ENCODE measurements at places on chromosomes 3 and 15.

DNA sequence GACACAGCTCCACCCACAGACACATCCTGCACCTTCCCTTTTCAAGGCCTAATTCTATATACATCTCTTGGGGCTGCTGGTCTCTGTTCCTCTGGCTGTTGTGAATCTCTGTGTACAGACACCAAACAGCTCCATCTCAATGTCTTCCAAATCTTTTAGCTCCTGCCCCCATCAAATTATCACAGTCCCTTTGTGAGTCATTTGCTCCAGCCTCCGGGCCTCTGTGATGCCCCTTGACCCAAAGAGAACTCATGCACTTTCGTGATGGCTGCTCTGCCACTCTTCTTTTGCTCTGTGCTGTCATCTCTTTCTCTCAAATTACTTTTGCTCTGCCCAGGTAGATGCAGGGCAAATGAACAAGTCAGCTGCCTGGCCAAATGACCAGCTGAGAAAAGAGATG lies 369.0 kb upstream of the CDIN1 start:
- no peak for DNase-seq

DNA sequence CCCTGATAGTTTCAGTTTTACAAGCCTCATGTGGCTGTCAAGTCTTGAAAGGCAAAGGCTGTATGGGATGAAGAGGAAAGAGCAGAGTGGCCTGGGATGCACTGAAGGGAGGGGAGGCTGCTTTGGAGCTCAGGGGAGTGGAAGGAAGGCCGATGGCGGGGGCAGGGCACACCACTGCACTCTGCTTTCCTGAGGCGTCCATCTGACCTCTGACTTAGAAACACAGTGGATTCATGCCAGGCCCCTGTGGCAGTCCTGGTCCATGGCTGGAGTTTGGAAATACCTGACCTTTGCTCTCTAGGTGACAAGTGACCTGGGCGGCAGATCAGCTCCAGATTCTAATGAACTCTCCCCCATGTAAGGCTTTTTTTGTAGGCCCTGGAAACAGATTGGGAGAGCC lies 19.0 kb downstream of the FAH start:
- no peak for DNase-seq

DNA sequence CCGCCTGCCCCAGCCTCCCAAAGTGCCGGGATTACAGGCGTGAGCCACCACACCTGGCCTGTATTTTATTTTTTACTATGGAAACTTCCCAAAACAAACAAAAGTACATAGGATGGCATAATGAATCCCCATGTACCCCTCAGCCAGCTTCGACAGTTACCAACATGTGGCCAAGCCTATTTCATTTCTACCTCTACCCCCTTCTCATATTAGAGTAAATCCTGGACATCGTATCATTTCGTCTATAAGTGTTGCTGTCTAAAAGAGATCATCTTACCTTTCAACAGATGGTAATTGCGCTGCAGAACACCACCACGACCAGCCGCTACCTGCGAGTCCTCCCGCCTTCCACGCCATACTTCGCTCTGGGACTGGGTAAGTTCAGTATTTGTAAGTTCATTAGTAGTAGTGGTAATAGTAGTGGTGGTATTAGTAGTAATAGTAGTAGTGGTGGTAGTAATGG lies 44.9 kb downstream of the DLEC1 start:
- no peak for DNase-seq

DNA sequence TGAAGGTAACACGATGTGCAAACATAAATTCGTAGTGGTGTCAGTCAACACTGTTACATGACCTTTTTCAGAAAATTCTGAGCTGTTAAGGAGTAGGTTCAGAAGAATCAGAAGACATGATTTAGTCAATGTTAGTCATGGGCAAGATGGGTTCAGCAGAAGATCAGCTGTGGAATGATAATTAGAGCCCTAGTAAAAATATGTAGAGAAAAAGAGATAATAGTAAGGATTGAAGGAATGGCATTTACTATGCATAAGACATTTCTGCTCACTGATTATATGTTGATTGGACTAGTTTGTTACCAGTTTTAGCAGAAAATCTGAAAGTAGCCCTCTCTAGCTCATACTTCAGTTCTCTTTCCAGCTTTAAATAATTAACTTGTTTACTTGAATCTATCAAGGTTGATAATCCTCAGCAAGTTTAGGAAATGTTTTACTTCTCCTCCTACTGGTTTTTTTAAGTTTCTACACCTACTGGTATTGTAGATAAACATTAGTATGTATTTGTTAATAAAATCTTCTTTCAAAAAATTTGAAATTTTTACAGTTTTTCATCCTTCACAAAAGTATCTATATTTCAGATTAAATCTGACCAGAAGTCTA lies 98.6 kb downstream of the ALCAM start:
- DNase-seq: no peak

GRCh38 chr3:18007980-18008379 lies 265.5 kb upstream of the TBC1D5 start:
- no peak for DNase-seq

- no peak for DNase-seq
Measured at GRCh38 chr3:170753421-170754310, 116.3 kb downstream of the RPL22L1 start.

DNA sequence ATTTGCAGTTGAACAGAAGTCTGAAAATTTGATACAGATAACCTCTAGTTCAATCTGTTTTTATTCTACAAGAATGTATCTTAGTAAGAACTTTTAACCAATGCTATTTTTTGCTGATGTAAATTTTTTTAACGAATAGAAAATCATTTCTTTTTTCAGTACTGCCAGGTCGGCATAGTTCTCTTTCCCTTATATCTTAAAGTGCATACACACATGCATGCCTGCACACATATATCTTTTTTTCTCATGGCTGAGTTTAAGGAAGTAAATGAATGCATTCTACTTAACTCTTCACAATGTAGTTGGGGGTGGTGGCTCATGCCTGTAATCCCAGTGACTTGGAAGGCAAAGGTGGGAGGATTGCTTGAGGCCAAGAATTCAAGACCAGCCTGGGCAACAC lies 48.4 kb downstream of the BLM start:
- no peak for DNase-seq

GRCh38 chr3:29274667-29275066 lies 6.2 kb upstream of the RBMS3 start:
- DNase-seq: no peak

- DNase-seq: peak; percentile 63
Measured at GRCh38 chr15:74821091-74821789, 5.2 kb upstream of the CPLX3 start.

DNA sequence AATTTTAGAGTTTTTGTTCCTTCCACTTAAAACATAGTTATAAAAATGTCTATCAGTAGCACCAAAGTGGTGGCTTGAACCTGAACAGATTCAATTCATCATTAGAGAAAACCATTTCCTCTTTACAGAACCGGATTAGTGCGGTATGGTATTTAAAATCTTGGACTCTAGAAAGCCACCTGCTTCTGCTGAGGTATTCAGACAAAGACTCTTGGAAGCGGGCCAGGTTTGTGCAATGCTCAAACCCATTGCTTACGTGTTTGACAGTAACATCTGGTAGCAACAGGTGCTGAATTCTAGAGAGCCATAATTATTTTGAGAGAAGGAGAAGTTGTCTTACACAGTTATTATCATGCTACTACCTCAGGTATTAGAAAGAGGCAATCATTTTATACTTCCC lies 290.5 kb downstream of the NAALADL2 start:
- no peak for DNase-seq

GRCh38 chr3:193929921-193930646 lies 205.9 kb upstream of the HES1 start:
- no peak for DNase-seq

Measured in GM10248 (cell line).